ENCODE measurements at places on chromosomes 7 and 10.

DNA sequence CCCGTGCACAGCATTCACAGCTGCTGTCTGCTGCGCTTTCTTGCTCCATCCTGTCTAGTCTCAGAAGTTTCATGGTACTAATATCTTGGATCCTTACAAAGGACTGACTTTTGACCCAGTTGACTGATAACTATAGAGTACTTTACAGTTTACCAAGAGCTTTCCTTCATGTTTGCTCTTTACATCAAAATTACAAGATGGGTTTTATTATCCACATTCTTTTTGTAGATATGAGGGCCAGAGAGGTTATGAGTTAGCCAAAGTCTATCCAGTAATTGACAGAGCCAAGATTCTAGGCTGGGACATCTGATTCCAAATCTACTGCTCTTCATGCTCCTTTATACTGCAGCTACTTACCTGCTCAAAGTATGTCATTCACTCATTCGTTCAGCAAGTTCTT, 218.2 kb downstream of the AUTS2 start:
- no peak for DNase-seq

DNA sequence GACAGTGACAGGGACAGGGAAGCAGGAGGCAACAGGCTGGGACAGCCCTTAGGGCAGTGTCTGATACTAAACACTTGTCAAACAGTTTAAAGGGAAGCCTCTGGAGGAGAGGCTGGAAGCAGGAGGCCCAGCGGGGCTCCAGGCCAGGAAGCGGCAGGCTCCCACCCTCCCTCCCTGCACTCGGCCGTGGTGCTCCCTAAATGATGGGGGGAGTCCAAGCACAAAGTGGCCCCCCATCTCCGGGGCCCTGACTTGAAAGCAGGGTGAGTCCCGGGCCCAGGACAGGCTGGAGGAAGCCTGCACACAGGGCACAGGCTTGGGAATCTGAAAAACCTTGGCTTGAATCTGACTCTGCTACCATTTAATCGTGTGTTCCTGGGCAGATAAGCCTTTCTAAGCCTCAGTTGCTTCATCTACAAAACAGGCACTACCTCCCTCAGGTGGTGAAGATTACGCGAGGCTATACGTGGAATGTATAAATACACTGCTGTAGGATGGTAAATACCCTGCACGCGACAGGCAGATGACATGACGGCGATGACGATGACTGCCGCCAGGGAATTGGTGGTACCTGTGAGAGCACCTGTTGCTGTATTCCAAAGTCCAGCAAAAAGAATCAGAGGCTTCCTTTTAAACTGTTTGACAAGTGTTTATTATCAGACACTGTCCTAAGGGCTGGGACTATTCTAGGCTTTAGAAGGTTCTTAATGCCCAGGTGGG, 34.1 kb downstream of the GBX1 start:
- DNase-seq = no peak

DNA sequence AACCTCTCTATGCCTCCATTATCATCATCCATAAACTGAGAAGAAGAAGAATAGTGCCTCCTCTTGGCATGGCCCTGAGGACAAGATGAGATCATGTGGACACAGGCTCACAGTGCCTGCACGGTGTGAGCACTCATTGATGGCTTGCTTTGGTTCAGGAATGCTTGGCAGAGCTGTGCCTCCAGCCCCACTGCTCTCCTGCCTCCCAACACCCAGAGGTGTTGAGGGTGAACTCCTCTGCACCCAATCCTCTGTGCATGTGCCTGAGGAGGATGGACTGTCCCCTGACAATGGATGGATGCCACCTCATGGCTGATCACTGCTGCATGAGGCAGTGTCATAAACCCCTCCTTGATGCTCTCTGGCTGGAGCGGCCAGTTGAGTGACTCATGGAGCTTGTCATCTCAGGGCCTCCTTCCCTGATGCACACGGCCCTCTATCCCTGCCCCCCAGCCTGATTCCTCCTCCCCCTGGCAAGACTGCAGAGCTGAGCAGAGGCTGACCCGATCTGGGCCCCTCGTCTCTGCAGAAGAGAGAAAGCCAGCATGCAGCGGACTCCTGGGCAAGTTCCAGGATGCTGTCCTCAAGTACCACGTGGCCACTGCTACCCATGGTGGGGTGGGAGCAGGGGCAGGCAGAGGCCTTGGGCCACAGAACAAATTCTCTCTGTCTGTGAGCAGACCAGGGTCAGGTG, 136.3 kb downstream of the KCNMA1 start:
- peak; percentile 82 for DNase-seq

GRCh38 chr10:79601939-79602338, 8.8 kb upstream of the SFTPA1 start:
- DNase-seq = no peak

- no peak for DNase-seq
These were observed 68.9 kb upstream of the CARD11 start for GRCh38 chr7:3112479-3113134.

DNA sequence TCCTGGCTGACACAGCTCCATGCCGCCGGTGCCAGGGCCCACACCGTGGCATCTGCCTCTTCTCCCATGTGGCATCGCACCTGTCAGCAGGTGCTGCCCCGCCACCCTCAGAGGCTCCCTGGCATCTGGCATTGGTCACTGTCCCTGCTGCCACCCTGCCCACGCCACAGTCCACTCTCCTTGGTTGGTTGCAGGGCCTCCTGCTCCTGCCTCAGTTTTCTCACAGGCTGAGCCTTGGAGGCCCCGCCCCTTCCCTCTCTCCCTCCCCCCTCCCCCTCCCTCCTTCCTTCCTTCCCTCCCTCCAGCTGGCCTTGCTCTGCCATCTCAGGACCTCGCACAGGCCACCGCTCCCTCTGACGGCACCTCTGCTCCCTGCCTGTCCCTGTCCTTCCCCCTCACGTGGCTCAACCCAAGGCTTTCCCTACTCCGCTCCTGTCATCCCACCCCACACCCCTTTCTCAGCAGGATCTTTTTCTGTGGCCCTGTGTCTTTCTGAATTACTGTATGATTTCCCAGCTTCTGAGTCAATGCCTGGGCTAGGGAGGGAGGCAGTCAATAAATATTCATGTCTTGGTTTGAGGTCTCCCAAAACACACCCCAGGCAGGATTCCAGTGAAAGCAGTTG, 87.4 kb downstream of the INPP5A start:
- DNase-seq = no peak

DNA sequence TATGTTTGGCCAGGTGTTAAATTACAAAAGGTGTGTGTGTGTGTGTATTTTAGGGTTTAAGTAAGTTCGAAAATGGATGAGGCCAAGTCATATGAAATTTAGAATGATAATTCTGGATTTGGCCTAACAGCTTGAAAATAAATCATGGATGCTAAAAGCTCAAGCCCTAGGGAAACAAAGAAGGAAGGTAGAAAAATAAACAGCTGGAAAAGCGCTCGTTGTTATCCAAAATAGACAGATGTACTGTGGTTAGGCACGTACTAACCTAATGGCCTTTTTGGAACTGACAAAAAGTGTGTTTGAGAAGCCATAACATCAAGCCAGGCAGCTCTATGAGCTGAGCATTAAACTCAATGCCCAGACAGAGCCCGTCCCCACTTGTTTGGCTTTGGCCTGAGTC, 17.5 kb upstream of the PALS2 start:
- no peak for DNase-seq

DNA sequence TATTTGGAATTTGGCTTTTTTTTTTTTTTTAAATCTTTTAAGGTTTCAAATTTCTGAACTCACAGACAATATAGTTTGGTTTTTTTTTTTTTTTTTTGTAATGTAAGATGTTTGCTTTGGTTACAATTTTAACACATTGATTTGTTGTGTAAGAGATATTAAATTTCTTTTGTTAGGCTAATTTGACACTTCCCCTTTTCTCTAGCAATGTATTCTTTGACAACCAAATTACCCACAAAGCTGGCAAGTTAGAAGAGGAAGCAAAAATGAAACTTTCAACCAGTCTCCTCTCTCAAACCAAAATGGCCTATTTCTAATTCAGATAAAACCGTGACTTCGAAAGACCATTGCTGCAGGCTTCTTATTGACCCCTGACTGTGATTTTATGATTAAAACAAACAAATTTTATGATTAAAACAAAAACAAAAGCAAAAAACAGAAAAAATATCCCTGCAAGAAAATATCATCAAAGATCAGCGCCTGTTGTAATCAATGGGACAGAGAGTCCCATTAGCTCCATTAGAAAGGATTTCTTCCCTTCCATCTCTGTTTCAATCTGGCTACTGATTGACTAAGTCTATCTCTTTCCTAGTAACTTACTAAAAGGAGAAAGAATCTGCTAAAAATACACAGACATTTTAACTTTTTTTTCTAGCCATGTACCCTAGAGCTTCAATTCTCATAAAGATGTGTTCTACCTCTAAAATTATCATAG, 489.2 kb downstream of the MDFIC start:
- DNase-seq = no peak

DNA sequence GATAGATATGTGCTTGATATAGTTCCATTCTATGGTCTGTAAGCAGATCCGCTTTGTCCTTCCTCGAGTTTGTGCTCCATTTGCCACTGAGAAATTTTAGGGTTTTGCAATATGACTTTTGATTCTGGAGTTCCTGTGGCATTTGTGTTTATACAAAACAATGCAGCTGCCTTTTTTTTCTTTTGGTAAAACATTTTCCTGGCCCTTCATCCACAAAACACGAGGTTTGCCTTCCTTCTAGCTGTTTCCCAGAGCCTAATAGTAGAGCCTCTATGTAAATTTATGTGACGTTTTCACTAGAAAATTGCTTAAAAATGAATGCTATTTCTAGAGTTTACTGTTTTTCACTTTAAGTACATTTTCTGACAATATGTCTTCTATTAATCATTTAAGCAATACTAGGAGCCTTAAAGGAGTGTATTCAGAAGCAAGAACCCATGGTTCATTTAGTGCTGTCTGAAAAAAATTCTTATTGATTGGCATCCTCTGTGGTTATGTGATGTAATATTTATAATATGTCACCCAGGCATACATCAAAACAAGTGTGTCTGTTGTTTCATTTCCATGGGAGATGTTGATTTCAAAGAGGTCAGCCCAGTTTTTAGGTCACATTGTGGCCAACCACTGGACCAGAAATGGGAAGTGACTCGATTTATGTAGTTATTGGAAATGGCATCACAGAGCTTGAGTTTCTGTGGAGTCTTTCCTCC, 618.3 kb downstream of the LRMDA start:
- no peak for DNase-seq
